SK-N-SH (cell line): ENCODE measurements at places on chromosomes 11 and 22. TPM values are rescaled to one million over a fixed set of nuclear protein-coding genes. Genes with fewer than 3 reads are reported as not detected.

VPREB1 gene
- polyA plus RNA-seq, result not detected in 2 replicates

RHOD gene
- 0.06 TPM in 1 of 2 replicates, not detected in the other for polyA plus RNA-seq

LINC01488 gene
- polyA plus RNA-seq, result not detected in 2 replicates

NRGN gene
- 3.1 and 6.8 TPM in 2 replicates for polyA plus RNA-seq

GRCh38 chr11:92268546-92268945, 43.9 kb downstream of the FAT3 start:
- DNase-seq, result no peak

- DNase-seq, result no peak
Measured at GRCh38 chr11:104991994-104992393, 23.6 kb upstream of the CASP4 start.

DNA sequence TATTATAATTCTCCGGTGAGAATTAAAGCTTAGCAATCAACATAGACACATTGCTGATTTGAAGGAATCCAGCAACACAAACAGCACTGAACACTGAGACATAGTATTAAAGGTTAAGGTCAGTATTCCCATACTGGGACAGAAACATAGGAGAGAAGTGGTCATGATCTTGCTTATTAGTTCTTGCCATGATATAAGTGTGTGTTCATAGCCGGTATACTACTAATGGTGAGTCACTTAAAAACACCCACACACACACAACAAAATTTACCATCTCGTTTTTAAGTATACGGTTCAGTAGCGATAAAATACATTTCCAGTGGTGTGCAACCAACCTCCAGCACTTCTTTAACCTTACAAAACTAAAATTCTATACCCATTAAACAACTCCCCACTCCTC, 96.3 kb downstream of the C11orf65 start:
- no peak for DNase-seq

DNA sequence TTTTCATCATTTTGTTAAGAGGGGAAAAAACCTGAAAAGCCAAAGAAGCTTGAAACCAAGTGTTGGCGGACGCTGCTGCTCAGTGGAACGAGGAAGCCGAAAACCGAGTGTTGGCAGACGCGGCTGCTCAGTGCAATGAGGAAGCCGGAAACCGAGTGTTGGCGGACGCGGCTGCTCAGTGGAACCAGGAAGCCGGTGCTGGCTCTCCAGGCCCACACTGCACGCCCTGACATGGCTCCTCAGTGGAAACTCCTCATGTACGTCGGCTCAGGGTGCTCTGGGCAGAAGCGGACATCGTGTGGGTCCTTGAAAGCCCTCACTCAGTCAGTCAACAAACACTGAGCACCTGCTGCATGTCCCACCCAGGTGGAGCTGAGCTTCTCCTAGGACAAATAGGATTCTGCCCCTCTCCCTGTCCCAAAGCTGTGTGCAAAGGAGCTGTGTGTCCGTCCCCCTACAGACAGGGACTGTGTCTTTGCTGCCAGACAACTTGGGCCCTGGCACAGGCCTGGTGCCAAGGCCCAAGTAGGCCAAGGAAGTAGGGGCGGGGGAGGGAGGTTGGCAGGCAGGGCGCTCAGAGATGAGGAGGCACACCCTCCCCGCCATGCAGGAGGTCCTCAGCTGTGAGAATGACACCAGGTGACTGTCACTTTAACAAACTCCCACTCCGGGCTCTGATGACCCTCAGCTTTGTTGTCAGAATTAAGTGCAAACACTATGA, 37.3 kb downstream of the PHF21B start:
- DNase-seq, result no peak

GRCh38 chr11:2385156-2386151, 8.3 kb downstream of the CD81 start:
- DNase-seq, result no peak

DNA sequence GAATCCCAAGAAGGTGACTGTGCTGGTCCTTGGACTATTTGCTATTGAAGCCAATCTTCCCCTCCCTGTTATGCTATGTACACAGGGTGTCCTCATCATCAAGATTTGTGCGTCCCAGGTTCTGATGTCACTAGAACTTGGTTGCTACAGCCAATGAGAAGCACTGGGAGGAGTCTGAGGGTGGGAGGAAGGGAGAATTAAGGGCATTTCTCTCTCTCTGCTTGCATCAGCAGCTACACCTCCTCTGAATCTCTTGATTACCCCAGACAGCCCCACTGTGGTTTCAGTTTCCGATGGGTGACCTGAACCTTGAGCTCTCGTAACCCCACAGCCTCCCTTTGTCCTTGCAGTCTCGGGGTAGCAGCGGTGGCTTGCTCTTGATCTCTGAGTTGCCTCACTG, 212.4 kb upstream of the SESN3 start:
- DNase-seq, result no peak

- DNase-seq, result no peak
Measured at GRCh38 chr22:47001288-47001687, 238.8 kb downstream of the TBC1D22A start.

- DNase-seq, result no peak
Measured at GRCh38 chr22:38924347-38924952, 33.0 kb upstream of the APOBEC3A start.

DNA sequence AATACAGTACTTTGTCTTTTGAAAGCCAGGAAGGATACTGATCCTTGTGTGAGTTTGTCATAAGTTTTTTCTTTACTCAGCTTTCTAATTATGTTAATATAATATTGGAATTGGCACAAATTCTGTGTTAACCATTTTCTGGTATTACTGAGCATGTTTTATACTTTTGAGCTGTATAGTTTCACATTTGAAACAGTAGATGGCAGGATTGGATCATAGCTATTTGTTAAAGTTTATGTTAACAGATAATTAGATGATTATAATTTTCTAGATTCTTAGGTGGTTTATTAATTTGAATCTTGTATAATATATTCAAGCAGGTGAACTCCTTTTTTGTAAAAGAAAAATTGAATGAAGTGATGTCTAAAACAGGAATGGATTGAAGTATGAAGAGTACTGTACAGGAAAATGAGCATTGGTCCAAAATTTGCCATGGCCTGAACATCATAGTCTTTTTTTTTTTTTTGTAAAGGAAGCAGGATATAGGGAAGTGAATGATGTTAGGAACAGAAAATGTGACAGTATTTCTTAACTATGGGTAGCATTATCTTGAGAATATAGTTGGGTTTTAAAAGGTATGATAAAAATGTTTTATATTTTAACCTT, 102.0 kb downstream of the CYP2R1 start:
- DNase-seq, result no peak

DNA sequence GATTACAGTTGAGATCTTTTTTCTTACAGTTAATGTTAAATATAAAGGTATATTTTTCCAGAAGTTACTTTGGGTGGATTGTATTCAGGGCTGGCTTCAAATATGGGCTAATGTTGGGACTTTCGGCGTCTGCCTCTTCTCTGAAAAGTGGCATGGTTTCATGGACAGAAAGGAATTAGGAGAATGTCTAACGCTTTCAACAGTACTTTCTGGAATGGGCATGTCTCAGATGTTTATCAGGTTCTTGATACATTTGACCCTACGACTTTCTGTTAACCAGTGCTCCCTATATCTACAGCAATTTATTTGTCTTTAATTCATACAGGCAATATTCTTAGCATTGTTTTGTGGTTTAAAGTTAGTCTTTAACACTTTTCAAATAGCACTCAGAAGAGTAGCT, 33.7 kb downstream of the ZC3H12C start:
- DNase-seq, result no peak

DNA sequence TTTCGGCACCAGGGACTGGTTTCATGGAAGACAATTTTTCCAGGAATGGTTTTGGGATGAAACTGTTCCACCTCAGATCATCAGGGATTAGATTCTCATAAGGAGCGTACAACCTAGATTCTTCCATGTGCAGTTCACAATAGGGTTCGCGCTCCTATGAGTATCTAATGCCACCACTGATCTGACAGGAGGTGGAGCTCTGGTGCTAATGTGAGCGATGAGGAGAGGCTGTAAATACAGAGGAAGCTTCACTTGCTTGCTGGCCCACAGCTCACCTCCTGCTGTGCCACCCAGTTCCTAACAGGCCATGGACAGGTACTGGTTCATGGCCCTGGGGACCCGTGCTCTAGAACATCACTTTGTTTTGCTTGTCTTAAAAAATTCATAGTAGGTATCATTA, 41.8 kb upstream of the AMPD3 start:
- no peak for DNase-seq

DNA sequence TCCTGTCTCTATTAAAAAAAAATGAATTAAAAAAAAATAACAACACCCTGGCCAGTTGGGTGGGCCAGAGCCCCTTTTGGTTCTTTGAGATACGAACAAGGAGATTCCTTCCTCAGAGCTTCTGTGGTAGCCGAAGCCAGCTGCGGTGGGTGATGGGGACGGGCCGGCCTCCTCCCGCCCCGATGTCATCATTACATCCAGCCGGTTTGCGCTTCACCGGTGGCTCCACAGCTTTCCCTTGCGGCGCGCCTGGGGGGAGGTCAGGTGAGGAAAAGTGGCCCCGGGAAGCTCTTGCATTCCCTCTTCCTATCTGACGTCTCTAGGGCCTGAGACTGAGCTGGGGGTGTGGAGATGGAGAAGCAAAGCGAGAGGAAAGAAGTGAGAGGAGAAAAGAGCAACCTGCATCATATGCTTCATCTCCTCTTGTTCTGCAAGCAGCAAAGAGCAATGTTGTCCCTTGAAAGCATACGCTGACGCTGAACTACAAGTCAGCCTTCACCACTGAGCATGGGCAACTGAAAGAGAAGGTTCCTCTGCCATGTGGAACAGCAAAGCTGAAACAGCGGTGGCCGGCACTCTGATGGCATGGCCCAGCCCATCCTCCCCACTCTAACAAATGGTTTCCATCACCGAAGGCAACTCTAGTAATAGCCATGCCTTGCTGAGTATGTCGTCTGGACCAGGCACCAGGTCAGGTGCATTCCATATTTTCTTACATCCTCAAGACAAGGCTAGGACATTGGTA, 6.0 kb downstream of the ADAMTS8 start:
- no peak for DNase-seq

GRCh38 chr22:33984656-33985285, 64.5 kb upstream of the LARGE1 start:
- DNase-seq, result no peak
